ENCODE measurements at places on chromosomes 2 and 18.

DNA sequence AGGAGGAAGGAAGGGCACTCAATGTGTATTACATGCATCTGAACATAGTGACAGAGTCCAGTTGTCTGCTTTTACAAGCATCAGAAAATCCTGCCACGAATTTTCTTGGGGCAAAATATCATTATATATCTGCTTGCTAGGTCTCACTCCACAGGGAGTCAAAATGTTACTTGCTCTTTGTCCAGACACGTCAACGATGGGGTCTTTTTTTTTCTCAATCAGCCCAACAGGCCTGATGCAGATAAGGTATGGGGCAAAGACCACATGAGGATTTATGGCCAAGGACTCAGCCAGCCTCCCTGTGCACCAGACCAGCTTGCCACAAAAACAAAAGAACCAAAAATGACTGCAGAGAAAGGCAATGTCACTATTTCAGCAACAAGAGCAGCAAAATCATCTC, 323.4 kb upstream of the PKDCC start:
- no peak for DNase-seq

DNA sequence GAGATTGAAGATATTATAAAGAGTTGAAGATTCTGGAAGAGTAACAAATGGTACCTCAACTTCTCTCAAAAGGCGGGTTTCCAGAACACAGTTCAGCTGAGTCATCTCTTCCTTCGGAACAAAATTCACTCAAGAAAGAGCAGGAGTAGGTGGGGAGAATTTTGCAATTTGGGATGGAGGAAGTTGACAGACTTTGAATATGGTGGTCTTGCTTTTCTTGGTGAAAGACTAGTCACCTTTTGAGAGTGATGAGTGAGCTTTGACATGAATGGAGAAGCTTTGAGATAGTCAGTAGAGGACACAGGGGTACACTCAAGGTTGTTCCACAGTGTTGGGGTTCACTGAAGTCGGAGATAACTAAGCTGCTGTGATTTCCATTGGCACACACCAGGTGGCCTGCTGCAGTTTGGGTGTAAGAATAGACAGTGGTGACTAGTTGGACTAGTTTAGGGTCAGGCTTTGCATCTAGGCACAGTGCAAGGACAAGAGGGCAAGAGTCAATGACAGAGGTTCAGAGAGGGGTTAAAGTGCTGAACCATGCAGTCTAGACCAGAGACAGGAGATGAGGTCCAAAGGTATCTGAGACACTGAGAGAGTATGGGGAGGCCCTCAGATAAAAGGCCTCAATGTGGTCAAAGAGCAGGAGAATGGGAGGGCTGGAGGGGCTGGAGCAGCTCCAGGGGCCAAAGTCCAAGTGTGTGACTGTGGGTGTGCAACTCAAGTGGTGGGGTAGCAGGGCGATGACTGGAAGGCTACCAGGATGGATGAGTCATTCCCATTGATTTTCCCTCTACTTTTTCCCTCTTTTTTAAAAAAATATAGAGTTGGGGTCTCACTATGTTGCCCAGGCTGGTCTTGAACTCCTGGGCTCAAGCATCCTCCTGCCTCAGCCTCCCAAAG, 7.7 kb downstream of the CCL20 start:
- DNase-seq = no peak

GRCh38 chr2:216023055-216023648, 9.8 kb upstream of the MREG start:
- peak; percentile 74 for DNase-seq

DNA sequence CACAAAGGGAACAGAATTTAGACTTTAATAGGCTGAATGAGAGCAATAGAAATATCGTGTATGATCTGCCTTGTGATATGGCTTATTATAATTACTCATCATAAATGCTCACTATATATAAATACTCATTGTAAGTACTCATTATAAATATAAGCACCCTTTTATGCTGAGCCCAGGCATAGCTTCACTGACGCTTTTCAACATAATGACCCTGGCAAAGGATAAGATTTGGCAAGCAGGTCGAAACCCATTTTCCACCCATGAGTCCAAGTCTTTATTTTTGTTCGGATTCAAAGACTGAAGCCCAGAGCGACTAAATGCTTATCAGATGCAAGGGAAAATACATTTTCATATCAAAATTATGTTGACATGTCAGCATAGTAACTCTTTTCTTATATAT, 500.4 kb downstream of the SLC4A3 start:
- no peak for DNase-seq

Measured in activated effector memory CD4-positive, alpha-beta T cell treated with anti-CD3 and anti-CD28 coated beads, Interleukin-2, amount 50 U/mL, for 16 hours (primary cell).